Thyroid gland (tissue), 4 donors: ENCODE measurements at places on chromosomes 5 and 9.
A peak's percentile ranks its signal among the peaks of the same experiment; 100 is the strongest.

GRCh38 chr5:89289604-89290003, 406.6 kb upstream of the MEF2C start:
- DNase-seq: no peak

- no peak for DNase-seq
Measured at GRCh38 chr9:84062538-84062937, 81.9 kb downstream of the RMI1 start.

- DNase-seq: no peak
Measured at GRCh38 chr5:96868603-96869371, 7.5 kb upstream of the ERAP2 start.

GRCh38 chr5:35622974-35623373, 5.3 kb downstream of the SPEF2 start:
- DNase-seq: no peak

DNA sequence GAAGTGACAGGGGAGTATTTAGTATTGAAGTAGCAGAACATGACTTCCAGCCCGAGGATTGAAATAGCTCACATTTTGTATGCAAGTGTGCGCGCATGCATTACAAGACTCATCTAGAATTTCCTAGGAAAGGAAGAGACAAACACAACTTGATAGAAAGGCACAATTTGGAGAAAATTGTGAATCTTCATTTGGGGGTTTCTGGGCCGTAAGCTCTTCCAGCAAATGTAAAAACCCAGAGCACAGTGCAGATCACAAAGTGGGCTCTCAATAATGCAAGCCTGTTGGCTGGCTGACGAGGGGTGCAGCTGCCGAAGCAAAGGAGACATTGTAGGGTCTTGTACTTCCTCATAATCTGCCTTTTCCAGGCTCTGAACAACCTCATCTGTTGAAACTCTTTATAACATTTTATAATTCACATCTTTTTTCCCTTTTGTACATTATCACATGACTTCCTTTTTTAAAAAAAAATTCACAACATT, 109.0 kb downstream of the BAAT start:
- DNase-seq: no peak

GRCh38 chr5:63613442-63613841, 348.8 kb downstream of the HTR1A start:
- no peak for DNase-seq

- no peak for DNase-seq
Measured at GRCh38 chr5:170519549-170519948, 15.7 kb downstream of the KCNIP1 start.

DNA sequence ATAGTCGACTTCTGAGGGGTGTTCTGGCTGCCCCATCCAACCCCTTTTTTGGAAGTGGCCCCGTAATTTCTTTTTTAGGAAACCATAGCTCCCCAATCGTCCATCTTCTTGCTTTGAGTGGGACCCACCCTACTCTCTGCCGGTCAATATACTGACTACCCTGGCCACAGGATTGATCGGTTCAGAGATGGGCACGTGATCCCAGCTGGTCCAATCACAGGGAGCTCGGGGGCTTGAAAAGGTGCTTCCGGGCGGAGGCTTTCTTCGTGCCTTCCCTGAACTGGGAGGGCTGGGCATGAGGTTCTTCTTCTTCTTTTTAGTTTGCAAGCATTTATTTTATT, 78.7 kb upstream of the SH3PXD2B start:
- no peak for DNase-seq

GRCh38 chr5:176906796-176907195, 7.7 kb upstream of the HK3 start:
- DNase-seq: no peak

GRCh38 chr5:2263763-2264162, 381.0 kb upstream of the IRX4 start:
- no peak for DNase-seq

- DNase-seq: no peak
Measured at GRCh38 chr5:144308906-144309670, 138.4 kb downstream of the KCTD16 start.

GRCh38 chr9:121812159-121812735, 160.8 kb downstream of the DAB2IP start:
- DNase-seq: no peak

- no peak for DNase-seq
Measured at GRCh38 chr5:76771705-76772405, 47.0 kb upstream of the F2RL1 start.

GRCh38 chr5:109630093-109630492, 59.6 kb upstream of the MAN2A1 start:
- DNase-seq: peak; percentile 10

- DNase-seq: peak; percentile 30
Measured at GRCh38 chr5:169746147-169746694, 109.1 kb downstream of the DOCK2 start.

DNA sequence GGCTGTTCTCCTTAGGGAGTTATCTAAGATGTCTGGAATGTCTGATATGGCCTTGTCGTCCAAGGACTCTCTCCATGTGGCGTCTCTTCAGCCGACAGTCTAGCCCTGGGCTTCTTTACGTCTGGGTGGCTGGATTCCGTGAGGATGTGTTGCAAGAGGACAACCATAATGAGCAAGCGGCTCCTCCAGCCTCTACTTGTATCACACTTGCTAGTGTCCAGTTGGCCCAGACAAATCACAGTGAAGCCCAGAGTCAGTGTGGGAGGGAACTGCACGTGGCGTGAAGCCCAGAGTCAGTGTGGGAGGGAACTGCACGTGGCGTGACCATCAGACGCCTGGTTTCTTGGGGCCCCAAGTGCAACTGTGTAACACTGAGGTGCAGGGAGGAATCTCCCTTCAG, 61.1 kb downstream of the COL23A1 start:
- no peak for DNase-seq

- DNase-seq: no peak
Measured at GRCh38 chr9:68577774-68578591, 37.3 kb upstream of the TMEM252 start.

DNA sequence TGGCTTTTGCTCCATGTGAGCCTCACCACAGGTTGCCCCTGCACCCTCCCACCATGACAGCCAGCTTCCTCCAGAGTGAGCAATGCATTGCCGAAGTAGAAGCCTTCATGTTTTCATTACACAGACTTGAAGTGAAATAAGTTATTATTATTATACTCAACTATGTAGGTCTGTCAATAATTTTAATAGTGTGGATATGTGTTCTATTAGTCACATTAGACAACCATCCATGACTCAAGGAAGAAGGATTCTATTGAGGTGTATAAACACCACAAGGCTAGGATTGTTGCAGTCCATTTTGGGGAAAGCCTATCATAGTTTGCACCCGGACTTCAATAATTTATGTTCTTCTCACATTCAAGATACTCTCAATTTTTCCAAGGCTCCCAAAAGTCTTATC, 369.5 kb downstream of the TAF11L14 start:
- DNase-seq: no peak

GRCh38 chr9:135570456-135570855, 8.9 kb downstream of the PAEP start:
- DNase-seq: no peak

DNA sequence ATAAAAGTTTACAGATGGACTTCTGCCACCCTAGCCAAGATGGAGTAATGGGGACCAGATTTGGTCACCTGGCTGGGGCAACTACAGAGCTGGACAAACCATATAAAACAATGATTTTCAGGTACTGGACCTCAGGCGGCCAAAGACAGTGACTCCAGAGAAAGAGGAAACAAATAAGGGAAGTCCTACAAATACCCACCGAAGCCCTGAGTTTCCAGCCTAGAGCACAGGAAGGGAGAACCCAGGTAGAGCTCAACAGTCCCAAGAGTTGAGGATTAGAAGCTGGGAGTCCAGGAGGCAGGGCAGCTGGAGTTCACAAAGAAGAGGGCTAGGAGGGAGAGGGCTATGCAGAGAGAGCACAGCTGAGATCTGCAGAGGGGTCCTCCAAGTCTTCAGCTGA, 106.7 kb upstream of the NR5A1 start:
- no peak for DNase-seq

- no peak for DNase-seq
Measured at GRCh38 chr9:123097430-123098095, 64.1 kb downstream of the GPR21 start.

GRCh38 chr5:156423597-156423996, 96.6 kb downstream of the SGCD start:
- DNase-seq: no peak

- DNase-seq: peak; percentile 48
Measured at GRCh38 chr9:114386886-114387679, 699 bp downstream of the AKNA start.

DNA sequence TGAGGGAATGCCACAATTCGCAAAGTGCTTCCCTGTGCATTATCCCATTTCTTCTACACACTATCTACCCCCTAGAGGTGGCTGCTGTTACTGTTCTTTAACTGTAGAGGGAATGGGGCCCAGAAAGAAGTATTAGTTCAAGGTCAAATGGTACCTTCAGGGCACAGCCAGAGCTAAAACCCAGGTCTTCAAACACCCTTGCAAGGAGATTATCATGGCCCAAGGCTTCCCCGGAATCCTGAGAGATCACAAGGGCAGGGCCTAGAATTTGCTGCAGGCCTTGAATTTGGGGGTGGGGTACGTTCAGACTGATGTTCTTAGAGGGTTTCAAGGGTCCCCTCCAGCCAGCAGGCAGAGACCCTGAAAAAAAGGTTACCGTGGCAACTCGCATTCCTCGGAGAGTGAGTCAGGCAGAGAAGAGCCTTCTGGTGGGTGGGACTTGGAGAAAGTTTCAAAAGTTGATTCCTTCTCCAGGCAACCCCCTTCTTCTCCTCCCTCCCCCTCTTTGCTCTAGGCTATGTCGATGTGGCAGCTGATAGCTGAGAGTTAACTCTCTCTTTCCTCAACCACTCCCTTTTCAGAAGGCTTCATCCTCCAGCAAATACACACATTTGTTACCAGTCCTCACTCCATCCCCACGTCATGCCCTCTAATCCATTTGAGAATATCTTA, 1.9 kb downstream of the SPARC start:
- DNase-seq: peak; percentile 75

GRCh38 chr5:138597661-138598400, 22.6 kb upstream of the HSPA9 start:
- no peak for DNase-seq

- DNase-seq: no peak
Measured at GRCh38 chr9:75880618-75881017, 9.9 kb upstream of the PCSK5 start.

DNA sequence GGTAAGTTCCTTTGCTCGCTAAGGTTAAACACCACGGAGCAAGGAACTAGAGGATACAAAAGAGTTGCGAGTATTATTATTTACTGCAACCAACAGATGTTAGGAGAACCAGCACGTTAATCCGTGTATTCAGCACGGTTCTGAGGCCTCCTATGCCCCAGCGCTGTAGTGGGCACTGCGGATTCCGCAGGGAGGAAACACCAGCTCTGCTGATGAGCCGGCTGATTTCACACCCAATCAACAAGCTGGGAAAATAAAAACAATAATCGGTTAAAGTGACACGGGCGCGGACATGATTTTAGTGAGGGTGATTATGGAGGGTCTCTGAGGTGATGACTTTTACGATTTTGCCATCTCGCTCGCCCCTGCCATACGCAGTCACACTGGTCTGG, 702 bp upstream of the PRELID2 start:
- DNase-seq: no peak

- DNase-seq: no peak
Measured at GRCh38 chr5:149948993-149949392, 4.4 kb upstream of the PDE6A start.

- DNase-seq: no peak
Measured at GRCh38 chr5:88825584-88826315, 57.2 kb downstream of the MEF2C start.
